ENCODE measurements at places on chromosomes 3 and 15.

- no peak for DNase-seq
Measured at GRCh38 chr3:124916837-124917409, 17.6 kb downstream of the MUC13 start.

GRCh38 chr3:104561324-104561723, 805.4 kb upstream of the ALCAM start:
- DNase-seq = no peak

DNA sequence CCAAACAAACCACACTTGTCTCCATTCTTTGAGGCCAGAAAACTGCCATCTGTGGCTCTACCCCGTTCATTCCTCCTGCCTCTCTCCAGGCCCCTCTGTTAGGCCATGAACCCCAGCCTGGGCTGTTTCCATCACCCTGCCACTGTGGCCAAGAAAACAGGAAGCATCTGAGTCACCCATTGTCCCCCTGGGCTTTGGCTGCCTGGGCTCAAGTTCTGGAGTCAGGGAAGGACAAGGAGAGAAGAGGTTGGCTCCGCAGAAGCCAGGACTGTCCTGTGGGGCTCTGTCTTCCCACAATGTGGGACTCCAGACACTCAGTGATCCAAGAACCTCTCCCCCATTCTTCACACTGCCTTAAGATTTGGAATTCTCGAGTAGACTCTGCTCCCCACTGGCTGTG, 14.8 kb upstream of the LCTL start:
- no peak for DNase-seq

DNA sequence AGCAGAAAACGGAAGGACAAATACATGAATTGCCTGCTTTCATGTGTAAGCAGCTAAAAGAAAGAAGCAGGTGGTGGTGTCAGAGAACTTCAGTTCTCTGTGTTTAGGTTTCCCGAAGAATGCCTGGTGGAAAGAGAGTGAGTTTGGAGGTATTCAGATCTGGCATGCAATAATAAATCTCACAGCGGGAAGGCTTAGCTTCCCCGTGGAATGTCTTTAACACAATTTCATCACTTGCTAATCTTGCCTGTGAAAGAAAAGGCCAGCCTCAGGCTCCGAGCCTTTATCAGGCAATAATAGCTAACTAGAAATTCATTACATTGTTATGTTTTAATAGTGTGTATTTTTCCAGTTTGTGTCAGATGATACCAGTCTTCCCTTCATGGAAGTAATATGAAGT, 220.3 kb downstream of the PDZRN3 start:
- no peak for DNase-seq

DNA sequence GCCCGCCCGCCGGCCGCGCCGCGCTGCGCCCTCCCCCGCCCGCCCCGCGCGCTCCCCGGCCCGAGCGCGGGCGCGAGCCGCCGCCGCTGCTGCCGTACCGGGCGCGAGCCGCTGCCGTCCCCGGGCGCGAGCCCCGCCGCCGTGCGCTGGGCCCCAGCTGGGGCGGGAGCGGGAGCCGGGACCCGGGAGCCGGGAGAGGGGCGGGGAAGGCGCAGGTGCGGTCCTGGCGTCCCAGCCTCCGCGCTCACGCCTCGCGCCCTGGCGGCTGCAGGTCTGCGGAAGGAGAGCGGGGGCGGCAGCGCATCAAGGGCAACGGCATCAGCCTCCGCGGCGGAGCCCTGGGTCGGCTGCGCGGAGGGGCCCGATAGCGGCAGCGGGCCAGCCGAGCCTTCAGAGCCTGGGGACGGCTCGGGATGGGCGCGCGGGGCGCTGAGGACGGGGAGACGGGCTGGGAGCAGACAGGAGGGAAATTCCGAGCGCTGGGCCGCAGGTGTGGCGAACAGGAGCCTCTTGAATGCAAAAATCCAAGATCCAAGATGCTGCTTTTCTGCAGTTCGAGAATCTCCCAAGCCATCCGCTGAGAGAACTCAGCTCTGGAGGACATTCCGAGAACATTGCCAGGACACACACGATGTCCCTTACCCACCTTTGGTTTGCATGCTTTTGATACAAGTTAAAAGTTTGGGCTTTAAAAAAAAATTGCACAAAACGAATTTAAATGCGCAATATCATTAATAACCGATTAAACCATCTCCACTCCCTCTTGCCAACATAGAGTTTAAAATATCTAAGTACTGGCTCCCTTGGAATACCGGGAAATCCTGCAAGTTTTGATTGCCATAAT, 251.1 kb downstream of the TJP1 start:
- no peak for DNase-seq

DNA sequence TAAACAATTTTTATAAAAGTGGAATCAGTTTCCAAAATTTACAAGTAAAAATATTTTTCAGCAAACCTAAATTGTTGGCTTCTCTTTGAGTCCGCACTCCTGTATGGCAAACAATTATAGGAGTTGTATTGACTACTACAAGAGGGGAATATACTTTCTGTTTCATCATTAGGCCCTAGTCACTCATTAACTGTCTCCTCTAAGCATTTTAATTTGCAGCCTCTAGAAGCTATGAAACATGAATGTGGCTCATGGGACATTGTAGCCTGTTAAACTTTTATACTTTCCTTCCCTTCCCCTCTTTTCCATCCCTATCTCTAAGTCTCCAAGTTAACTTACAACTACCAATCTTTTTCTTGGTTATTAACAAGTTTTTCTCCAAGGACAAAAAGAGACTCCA, 58.9 kb upstream of the CBLB start:
- no peak for DNase-seq

- no peak for DNase-seq
Measured at GRCh38 chr3:184459355-184459754, 79.5 kb downstream of the CHRD start.

DNA sequence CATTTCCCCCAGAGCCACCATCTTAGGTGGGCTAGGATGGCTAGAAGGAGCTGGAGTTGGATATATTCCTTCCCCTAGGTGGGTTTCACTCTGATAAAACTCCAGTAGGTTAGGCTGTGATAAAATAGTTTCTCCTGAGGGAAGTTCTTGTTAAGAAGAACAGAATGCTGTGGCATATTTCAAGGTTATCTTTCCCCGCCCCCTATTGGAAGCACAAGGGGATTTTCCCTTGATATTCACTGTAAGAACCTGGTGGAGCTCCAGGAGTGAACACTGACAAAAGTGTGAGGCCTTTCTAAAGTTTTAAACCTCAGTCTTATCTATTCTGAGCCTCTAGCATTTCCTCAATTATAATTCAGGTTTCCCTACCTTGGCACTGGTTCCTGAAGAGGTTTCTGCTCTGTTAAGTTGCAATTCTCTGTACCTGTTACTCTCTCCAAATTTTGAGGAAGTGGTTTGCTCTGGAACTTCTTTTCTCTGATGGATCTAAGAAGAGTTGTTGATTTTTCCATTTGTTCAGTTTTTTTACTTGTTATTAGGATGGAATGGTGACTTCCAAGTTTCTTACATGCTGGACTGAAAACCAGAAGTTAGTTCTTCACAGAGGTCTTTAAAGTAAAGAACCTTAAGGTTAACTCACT, 113.5 kb downstream of the GMPS start:
- no peak for DNase-seq

- DNase-seq = no peak
Measured at GRCh38 chr3:77372018-77372417, 332.1 kb downstream of the ROBO2 start.

GRCh38 chr3:169117264-169117663, 546.2 kb downstream of the MECOM start:
- DNase-seq = no peak

GRCh38 chr15:74505837-74506514, 35.0 kb upstream of the ARID3B start:
- DNase-seq = no peak

DNA sequence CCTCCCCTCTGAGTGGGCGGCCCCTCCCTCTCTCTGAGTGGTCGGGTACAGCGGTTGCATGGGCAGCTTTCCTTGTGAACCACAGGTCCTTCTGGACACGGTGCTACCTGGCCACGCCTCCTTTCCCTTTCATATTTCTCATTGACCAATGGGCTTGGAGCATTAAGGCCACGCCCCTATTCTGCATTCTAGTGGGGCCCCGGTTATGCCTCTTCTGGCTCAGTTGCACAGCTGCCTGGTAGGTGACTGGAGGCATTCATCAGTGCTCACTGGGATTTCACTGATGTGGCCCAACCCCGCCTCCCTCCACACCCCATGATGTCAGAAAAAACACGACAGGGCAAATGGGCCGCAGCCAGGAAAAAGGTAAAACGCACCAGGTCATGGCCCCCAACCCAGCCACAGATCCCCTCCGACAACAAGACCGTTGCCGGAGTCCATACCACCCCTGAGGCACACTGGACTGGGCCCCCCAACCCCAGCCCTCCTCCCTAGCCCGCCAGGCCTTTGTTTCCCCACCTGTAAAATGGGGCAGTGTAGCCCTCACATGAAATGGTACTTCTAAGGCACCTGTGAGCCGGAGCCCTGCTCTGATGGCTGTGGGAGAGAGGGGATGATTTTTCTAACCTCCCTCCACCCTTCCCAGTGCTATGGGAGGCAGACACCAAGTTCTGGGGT, 26.3 kb downstream of the NGRN start:
- DNase-seq = no peak

GRCh38 chr3:160941885-160942494, 163.2 kb downstream of the B3GALNT1 start:
- peak; percentile 38 for DNase-seq

DNA sequence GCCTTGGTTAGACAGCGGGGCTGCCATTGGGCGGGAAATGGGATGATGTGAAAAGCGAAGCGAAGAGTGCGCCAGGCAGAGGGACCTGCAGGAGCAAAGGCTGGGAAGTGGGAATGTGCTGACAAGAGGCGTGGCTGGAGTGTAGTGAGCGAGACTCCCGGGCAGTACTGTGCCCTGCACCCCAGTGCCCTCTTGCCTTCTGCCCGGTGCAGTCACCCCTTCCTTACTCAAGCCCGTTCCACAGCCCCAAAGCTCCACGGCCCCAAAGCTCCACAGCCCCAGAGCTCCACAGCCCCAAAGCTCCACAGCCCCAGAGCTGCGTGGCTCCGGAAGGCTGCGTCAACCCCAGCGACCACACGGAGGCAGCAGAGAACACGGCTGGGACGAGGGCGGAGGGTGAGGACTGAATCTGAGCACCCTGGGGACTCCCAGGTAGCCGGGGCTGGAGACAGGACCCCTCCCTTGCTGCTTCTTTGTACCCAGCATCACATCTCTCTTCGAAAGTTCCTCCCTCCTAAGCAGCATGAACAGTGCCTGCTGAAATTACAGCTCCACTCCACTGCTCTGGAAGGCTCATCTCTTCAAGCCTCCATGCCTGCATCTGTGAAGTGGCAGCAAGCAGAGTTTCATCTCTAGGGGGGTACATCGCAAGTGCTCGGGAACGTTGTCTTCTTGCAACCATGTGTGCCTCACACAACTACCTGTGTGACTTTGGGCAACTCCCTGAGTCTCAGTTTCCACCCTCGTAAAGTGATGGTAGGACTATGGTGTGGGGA, 108.9 kb downstream of the FBLN2 start:
- peak; percentile 26 for DNase-seq

DNA sequence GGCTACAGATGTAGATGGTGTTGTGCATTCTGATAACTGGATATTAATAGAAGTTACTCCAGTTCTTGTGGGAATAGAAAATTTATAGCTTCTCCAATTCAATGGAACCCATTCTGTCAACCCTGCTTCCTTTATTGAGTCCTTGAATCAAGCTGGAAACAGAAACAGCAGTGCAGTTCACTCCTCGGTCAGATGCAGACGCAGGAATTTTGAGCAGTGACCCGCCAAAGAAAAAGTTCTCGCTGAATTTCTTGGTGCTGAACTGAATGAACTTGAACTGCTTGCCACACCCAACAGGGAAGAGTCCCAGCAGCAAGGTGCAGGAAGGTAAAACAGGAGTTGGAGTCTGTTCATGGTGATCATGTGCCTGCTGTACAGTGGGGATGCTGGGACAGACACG, 10.3 kb downstream of the HRH1 start:
- DNase-seq = no peak

- DNase-seq = no peak
Measured at GRCh38 chr3:40593351-40593750, 68.6 kb downstream of the ZNF621 start.

GRCh38 chr3:10074666-10075065, 33.4 kb downstream of the FANCD2OS start:
- DNase-seq = no peak

- DNase-seq = no peak
Measured at GRCh38 chr15:68085052-68085451, 30.9 kb downstream of the PIAS1 start.

DNA sequence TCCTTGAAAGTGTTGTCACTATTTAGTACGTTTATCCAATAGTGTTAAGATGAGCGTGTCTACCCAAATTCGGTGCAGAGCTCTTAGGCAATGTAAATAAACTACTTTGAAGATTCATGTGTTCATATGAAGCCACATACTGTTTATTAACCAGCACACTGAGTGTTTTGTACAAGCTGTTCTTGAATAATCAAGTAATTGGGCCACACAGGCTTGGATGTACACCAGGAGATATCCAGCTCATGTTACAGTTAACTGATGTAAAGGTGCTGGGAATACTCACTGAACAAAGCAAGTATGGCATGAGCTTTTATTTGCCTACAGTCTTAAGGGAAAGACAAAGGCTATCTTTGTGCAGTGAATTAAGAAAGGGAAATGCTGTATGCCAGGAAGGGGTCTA, 632 bp upstream of the DHX36 start:
- DNase-seq = no peak

DNA sequence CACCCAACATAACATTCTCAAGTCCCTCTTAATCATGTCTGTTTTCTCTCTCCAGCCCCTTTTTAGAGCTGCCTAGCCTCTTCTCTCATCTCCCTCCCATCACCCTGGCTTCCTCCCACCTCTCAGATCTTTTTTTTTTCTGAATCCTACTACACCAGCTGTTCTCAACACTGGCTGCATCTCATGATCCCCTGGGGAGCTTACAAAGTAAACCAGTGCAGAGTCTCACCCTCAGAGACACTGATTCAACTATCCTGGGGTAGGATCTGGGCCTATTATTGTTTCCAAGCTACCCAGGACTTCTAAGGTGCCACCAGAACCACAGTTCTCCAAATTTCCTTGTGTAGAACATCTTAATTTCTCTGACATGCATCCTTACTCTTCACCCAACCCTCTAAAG, 50.3 kb upstream of the ACAN start:
- DNase-seq = no peak

DNA sequence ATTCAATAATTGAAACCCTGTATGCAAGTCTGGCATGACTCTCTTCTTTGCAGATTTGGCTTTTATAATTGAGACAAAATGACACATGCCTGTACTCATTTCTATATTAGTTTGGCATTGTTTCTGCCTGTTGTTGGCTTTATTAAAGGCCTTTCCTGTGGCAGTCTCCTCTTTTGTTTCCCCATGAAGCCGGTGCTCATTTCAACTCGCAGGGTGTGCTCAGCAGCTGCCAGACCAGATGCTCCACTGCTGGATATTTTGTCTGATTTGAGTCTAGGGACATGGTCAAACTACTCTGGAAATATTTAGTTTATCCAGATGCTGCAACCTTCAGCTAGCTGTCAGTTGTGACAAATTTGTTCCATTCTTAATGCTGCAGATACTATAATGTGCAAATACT, 445.3 kb downstream of the NAALADL2 start:
- no peak for DNase-seq

DNA sequence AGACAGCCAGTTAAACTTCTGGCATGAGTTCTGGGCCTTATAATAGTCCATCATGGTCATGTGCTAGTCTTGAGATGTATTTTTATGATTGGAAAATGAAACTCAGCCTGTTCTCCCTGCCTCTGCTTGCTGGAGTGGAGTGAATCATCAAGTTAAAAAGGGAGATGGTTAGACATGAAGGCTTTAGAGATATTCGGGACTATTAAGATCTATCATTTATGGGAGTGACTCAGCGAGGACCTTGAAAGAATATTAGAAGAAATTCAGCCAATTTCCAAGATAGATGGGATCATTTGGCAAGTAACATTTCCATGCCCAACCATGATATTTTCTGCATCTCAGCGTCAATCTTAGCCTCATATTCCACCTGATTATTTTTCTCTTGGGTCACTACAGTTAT, 79.8 kb downstream of the AGBL1 start:
- DNase-seq = no peak
